Vagina (tissue), 2 donors: ENCODE measurements at places on chromosomes 12 and 14. TPM values are rescaled to one million over a fixed set of nuclear protein-coding genes. Genes with fewer than 3 reads are reported as not detected.
A peak's percentile ranks its signal among the peaks of the same experiment; 100 is the strongest.

LGR5 gene
- total RNA-seq, result 2.7 TPM

RTL1 gene
- not detected for total RNA-seq

TSHR gene
- total RNA-seq, result not detected

DNA sequence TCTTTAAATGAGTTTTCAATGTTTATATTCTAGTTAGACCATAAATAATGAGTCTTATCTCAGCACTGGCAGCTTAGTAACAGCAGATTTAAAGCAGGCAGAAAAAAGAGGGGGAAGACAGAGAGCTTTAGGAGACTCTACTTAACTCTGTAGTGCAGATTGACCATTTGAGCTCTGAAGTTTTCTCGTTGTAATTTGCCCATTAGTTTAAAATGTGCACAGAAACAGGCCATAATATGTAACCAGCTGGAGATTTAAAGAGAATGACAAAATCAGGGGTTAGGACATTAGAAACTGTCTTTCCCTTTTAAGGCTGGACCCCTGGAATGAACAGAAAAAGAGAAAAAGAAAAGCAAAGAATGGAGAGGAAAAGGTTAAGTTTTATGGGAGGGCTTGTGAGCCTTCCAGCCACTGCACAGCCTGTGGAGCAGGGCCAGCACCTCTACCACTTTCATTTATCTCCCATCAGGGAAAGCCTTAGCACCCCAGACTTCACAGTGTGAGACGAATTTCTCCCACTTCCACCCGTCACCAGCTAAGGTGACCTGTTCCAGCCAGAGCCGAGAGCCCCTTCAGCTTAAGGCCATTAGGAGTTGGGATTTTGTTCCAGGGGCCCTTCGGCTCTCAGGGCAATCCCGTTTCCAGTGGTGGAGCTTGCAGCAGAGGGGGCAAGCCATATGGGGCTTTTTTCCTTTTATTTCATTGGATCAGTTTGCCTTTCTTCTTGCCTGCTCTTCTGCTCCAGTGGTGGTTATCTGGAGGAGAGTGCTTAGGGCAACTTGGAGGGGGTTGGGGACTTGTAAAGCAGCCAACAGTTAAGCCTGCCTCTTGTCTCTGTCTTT is 8.0 kb downstream of the IL22 start:
- peak overlapping the region; percentile 31 for H3K4me3 ChIP-seq
- H3K36me3 ChIP-seq, result no peaks in the 10 kb centered on the region
- no peak for DNase-seq
- peaks cover 25% of the 10 kb centered on the region for H3K4me1 ChIP-seq
- peak overlapping the region; percentile 57 for H3K27ac ChIP-seq

- H3K4me3 ChIP-seq, result no peak overlapping the region
- no peaks in the 10 kb centered on the region for H3K4me1 ChIP-seq
- no peak for DNase-seq
- H3K36me3 ChIP-seq, result no peaks in the 10 kb centered on the region
- H3K27me3 ChIP-seq, result no peaks in the 10 kb centered on the region
These were observed 113.0 kb downstream of the RMST start for GRCh38 chr12:97575403-97576193.

ADAMTS20 gene
- total RNA-seq, result not detected

DNA sequence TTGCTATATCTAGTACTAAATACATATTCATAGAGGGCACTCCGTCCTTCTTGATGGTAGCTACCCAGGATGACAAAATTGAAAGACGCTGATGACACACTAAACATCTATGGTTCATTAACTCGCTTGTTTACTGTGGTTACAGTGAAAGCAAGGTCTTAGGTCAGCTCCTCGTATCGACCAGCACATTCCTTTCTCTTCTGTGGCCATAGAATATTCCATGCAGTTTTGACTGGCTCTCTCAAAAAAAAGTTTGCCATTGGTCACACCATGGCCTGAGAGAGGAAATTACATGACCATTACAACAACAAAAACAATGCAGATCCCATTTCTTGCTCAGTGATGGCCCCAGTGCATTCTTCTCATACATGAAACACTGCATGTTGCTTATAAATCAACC is 411.4 kb upstream of the SOX5 start:
- H3K27ac ChIP-seq, result no peak overlapping the region
- H3K4me3 ChIP-seq, result no peak overlapping the region
- no peaks in the 10 kb centered on the region for H3K4me1 ChIP-seq
- no peaks in the 10 kb centered on the region for H3K27me3 ChIP-seq

PLEKHG7 gene
- not detected for total RNA-seq

DNA sequence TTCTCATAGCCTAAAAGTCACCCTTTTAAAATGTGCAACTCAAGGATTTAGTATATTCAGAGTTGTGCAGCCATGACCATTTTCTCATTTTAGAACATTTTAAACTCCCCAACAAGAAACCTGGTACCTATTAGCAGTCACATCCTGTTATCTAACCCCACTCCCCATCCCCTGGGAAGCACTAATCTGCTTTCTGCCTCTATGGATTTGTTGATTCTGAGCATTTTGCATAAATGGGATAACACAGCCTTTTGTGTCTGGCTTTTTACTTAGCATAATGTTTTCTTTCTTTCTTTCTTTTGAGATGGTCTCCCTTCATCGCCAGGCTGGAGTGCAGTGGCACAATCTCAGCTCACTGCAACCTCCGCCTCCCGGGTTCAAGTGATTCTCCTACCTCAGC is 38.6 kb upstream of the YY1 start:
- DNase-seq, result no peak
- no peaks in the 10 kb centered on the region for H3K4me1 ChIP-seq
- no peaks in the 10 kb centered on the region for H3K27me3 ChIP-seq
- H3K4me3 ChIP-seq, result no peak overlapping the region
- H3K27ac ChIP-seq, result no peak overlapping the region

- H3K27ac ChIP-seq, result no peak overlapping the region
- H3K4me1 ChIP-seq, result no peaks in the 10 kb centered on the region
- no peak for DNase-seq
- no peaks in the 10 kb centered on the region for H3K27me3 ChIP-seq
These were observed 980 bp upstream of the RNASE8 start for GRCh38 chr14:21056520-21057163.

DNA sequence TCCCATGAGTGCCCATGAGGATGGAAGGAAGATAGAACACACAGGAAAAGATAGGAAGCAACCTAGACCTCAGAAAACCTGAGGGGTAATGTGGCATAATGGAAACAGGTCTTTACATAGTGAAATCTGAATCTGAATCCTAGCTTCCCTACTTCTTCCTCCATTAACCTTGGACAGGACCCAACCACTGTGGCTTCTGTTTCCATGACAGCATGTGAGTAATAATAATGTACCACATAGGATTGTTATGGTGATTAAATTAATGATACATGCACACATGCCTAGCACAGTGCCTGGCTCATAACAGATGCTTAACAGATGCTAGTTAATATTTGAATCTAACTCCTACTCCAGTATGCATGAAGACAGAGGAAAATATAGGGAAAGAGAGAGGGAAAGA is 11.2 kb downstream of the TTC9 start:
- no peak overlapping the region for H3K27ac ChIP-seq
- no peak overlapping the region for H3K4me3 ChIP-seq
- no peaks in the 10 kb centered on the region for H3K36me3 ChIP-seq
- H3K4me1 ChIP-seq, result no peaks in the 10 kb centered on the region
- no peak for DNase-seq

- H3K27me3 ChIP-seq, result no peaks in the 10 kb centered on the region
- no peak overlapping the region for H3K27ac ChIP-seq
- H3K4me1 ChIP-seq, result peaks cover 11% of the 10 kb centered on the region
- H3K4me3 ChIP-seq, result no peak overlapping the region
- DNase-seq, result no peak
These were observed 23.3 kb upstream of the SLC2A3 start for GRCh38 chr12:7959278-7959677.

GRCh38 chr12:19484738-19485137 is 45.4 kb downstream of the AEBP2 start:
- H3K4me3 ChIP-seq, result no peak overlapping the region
- H3K27ac ChIP-seq, result no peak overlapping the region
- peaks cover 39% of the 10 kb centered on the region for H3K4me1 ChIP-seq
- no peaks in the 10 kb centered on the region for H3K36me3 ChIP-seq
- DNase-seq, result no peak

KRT78 gene
- total RNA-seq, result 89.1 TPM

GRCh38 chr14:61695695-61696527 is 598 bp downstream of the HIF1A start:
- no peaks in the 10 kb centered on the region for H3K27me3 ChIP-seq
- no peak for DNase-seq
- H3K36me3 ChIP-seq, result no peaks in the 10 kb centered on the region
- H3K4me1 ChIP-seq, result peaks cover 45% of the 10 kb centered on the region

ADAM21 gene
- not detected for total RNA-seq

DNA sequence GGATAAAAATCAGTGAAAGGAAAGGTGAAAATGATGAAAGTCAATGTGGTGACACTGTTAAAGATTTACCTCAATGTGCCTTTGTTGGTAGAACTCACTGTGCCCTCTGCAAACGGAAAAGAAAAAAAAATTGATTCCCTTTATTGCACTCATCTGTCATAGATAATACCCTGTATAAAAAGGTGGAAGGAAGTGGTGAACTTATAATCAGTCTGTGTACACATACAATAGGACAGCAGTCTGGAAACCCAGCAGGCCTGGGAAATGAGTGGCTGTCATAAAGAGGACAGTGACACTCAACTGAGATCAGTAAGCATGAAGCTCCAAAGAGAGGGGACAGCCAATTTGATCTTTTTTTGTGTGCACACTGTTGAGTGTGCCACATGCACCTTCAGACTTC is 364.7 kb downstream of the NOVA1 start:
- no peaks in the 10 kb centered on the region for H3K36me3 ChIP-seq
- no peak for DNase-seq
- H3K4me3 ChIP-seq, result no peak overlapping the region

GRCh38 chr12:10739157-10740118 is 16.3 kb upstream of the YBX3 start:
- H3K36me3 ChIP-seq, result no peaks in the 10 kb centered on the region
- no peaks in the 10 kb centered on the region for H3K4me1 ChIP-seq
- no peaks in the 10 kb centered on the region for H3K27me3 ChIP-seq
- no peak for DNase-seq
- no peak overlapping the region for H3K4me3 ChIP-seq

- no peak overlapping the region for H3K27ac ChIP-seq
- H3K4me1 ChIP-seq, result peaks cover 6% of the 10 kb centered on the region
- no peaks in the 10 kb centered on the region for H3K27me3 ChIP-seq
- DNase-seq, result no peak
- no peak overlapping the region for H3K4me3 ChIP-seq
These were observed 58.8 kb upstream of the NUDT4 start for GRCh38 chr12:93318720-93319522.

DNA sequence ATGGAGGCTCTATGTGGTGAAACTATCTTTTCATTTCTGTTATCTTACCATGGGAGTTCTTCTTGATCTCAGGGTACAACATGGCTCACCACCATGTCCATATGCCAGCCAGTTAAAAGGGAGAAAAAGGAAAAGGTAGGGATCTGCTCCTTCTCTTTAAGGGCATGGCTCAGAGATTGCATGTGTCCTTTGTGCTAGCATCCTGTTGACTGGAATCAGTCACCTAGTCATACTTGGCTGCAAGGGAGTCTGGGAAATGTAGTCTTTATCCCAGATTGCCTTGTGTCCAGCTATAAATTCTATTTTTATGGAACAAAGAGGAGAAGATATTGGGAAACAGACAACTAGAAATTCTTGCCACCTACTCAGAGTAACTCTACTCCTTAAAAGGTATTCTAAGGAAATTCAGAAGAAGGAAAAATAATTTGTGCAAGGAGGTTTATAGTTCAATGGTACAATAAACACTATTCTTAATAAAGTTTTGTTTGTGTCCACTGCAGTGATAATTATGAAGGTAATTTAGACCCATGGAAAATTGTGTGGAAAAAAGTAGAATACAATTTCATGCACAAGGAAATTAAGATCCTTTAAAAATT is 86.4 kb upstream of the RPH3A start:
- no peaks in the 10 kb centered on the region for H3K36me3 ChIP-seq
- H3K4me3 ChIP-seq, result no peak overlapping the region
- no peak for DNase-seq
- H3K27me3 ChIP-seq, result no peaks in the 10 kb centered on the region
- no peaks in the 10 kb centered on the region for H3K4me1 ChIP-seq

SLC6A13 gene
- total RNA-seq, result not detected

DNA sequence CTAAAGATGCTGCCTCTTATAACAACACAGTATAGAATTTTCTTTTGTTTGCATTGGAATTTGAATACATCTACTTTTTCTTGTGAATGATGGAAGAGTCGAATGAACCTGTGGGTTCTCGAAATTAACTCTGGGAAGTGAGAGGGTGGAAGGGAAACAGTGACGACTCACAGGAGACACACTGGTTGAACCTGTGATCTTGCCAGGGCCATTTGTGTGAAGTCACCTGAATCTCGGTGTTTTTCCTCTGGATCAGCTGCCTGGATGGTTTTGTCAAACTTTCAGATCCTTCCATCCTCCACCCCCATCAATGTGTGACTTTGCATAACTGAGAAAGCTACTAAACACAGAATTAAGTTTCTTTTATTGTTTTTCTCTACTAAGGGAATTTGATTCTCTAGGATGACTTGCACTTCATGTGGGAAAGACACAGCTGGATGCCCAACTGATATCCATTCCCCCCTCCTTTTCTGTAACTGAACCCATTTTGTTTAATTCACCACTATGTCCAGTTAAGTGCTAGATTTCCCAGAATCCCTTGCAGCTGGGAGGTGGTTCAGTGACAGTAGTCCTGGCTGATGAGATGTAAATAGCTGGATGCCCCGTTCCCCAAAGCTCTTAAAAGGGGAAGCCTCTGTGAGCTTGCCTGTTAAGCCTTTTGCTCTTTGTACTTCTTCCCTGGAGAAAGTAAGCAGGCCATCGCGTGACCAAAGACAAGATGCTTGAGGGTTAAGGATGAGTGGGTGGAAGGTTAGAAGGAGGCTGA is 6.3 kb downstream of the PPFIBP1 start:
- no peaks in the 10 kb centered on the region for H3K36me3 ChIP-seq
- DNase-seq, result no peak
- H3K27ac ChIP-seq, result no peak overlapping the region
- H3K27me3 ChIP-seq, result no peaks in the 10 kb centered on the region
- no peak overlapping the region for H3K4me3 ChIP-seq

DNA sequence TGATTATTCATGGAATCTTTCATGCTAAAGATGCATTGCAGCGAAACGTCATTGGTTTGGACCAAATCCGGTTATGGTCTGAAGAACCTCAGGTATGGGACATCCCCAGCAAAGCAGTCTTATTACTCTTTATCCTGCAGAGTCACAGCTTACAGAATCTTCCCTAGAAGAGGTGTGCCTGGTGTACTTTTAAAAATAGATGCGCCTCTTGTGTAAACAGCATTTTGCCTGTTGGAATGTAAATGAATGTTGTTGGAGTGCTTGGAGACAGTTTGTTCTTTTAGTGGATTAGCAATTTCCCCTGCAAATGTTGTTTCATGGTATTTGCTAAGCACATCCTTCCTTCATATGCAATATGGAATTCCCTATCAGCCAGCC is 242.5 kb downstream of the ZFP36L1 start:
- H3K27me3 ChIP-seq, result no peaks in the 10 kb centered on the region
- H3K4me3 ChIP-seq, result no peak overlapping the region
- peaks cover 100% of the 10 kb centered on the region for H3K4me1 ChIP-seq
- no peaks in the 10 kb centered on the region for H3K36me3 ChIP-seq
- DNase-seq, result peak; percentile 81
- peak overlapping the region; percentile 96 for H3K27ac ChIP-seq

B4GALNT3 gene
- total RNA-seq, result 13.3 TPM

SLC38A2 gene
- 352 TPM for total RNA-seq

- H3K4me3 ChIP-seq, result no peak overlapping the region
- peak overlapping the region; percentile 48 for H3K27ac ChIP-seq
- peaks cover 7% of the 10 kb centered on the region for H3K4me1 ChIP-seq
- H3K36me3 ChIP-seq, result no peaks in the 10 kb centered on the region
- DNase-seq, result no peak
These were observed 17.9 kb upstream of the RND1 start for GRCh38 chr12:48883305-48884161.

GRCh38 chr12:65140738-65141137 is 19.6 kb upstream of the WIF1 start:
- DNase-seq, result no peak
- H3K27ac ChIP-seq, result no peak overlapping the region
- H3K4me3 ChIP-seq, result no peak overlapping the region
- H3K27me3 ChIP-seq, result no peaks in the 10 kb centered on the region
- H3K4me1 ChIP-seq, result no peaks in the 10 kb centered on the region

MGST1 gene
- 292 TPM for total RNA-seq
